ENCODE measurements at places on chromosomes 12 and 14.

- no peak for DNase-seq
Observed at GRCh38 chr14:65470404-65470880, 57.9 kb downstream of the FUT8 start.

GRCh38 chr14:61511558-61511948, 183.8 kb upstream of the HIF1A start:
- DNase-seq: peak; percentile 24

DNA sequence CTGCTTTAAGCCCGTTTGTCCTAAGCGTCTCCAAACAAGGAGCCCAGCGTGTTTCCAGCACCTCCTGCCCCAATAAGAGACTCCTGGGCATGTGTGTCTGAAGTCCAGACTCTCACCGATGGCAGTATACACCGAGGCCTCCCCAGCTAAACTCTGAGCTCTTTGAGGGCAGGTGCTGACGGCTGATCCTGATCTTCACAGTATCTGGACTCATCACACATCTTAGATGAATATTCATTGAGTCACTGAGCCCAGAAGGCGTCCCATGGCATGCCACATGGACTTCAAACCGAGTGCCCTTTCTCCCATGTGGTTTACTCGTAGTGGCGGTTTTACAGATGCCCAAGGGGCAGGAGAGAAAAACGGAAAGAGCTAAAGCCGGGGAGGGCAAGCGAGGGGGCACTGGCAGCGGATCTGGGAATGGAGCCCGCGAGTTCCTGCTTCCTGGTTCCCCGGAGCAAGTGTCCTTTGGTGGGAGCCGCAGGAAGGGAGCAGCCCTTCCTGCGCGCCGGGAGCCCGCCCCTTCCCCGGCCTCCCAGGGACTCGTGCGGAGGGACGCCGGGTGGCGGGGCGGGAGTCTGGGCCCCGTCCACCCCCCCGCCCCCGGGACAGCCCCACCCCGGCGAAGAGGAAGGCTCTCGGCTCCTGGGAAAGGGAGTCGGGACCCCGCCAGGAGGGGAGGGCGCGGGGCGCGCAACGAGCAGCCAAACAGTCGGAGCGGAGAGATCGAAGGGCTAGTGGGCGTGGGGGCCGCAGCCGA, 585 bp upstream of the TEAD4 start:
- no peak for DNase-seq

DNA sequence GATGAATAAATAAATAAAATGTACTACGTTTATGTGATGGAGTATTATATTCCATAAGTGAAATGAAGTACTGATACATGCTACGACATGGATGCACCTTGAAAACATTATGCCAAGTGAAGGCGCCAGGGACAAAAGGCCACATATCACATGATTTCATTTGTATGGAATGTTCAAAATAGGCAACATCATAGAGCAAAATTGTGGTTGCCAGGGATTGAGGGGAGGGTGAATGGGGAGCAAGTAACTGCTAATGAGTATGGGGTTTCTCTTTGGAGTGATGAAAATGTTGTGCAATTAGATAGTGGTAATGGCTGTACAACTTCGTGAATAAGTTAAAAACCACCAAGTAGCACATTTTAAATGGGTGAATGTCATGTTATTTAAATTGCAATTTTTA, 132.8 kb downstream of the SLC38A4 start:
- no peak for DNase-seq

DNA sequence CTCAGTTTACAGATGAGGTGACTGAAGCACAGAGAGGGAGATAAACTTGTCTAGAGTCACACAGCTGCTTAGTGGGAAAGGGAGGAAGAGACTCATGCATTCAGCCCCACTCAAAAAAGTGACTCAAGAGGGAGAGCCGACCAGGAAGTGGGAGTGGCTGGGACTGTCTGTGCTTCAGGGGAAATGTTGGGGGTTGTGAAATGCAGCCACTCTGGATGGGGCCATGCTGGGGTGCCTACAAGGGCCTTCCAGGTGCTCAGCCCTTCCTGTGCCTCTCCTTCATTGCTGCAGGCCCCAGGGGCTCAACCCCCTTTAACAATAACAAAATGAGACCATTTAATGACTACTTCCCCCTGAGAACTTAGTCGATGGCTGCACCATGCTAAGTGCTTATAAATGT, 41.8 kb downstream of the CACNA1C start:
- no peak for DNase-seq

- no peak for DNase-seq
Observed at GRCh38 chr14:35072226-35072625, 26.2 kb downstream of the FAM177A1 start.

DNA sequence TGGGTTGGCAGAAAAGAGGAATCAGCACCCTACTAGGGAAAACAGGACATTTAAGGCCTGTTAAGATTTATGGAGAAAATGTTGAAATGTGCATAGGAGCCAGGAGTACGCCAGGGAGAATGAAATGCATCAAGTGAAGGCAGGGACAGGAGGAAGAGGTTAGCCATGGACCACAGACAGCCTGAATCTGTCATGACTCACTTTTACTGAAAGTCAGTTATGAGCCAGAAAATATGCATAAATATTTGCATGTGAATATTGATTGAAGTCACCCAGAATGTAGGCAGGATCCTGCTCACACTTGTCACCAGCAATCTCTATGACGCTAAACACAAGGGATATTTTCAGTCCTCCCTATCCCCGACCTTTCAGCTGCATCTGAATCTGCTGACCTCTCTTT, 25.1 kb upstream of the CDK17 start:
- no peak for DNase-seq

DNA sequence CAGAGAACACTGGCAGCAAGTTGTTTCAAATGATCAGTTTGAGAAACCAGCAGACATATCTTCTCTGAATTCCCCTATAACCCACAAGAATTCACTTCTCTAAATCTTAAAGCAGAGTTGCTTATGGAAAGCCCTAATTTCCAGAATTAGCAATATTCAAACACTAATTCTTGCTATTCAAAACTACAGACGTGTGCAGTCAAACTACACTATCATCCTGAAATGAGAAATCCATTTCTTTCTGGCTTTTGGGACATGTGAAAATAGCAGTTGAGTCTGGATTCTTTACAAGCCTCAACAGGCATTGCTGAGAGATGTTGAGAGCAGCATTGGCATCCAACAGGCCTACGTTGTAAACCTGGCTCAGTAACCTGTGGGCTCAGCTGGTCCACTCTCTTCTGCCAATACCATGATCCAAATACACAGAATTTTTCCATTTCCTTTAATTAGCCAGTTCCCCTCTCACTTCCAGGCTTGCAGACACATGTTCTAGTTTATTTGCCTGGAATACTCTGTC, 74.6 kb upstream of the TMTC1 start:
- no peak for DNase-seq

DNA sequence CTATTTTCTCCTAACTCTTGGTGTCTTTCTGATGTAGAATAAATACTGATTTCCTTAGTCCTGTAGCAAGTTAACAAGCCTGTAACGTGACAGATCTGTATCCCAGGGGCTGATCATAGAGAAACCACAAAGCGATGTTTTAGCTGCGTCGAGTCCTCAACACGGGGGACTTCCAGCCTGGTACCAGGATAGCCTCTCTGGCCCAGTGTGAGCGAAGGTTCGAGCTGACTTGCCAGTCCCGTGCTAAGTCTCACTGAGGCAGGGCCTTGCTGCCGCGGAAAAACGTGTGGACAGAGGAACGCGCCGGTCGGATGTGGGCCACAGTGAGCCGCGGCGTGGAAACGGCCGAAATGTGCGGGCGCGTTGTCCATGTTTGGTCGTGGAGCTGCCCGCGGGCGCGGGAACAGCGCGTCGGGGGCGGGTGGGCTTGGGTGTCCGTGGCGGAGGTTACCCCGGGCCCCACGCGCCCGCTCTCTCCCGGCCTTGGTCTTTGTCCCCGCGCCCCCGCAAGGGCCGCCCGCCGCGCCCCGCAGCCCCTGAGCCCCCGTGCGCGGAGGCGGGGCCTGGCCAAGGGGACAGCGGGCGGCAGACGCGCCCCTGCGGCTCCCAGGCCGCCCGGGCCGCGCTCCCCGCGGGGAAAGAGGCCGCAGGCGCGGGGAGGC, 531 bp upstream of the EML1 start:
- no peak for DNase-seq

DNA sequence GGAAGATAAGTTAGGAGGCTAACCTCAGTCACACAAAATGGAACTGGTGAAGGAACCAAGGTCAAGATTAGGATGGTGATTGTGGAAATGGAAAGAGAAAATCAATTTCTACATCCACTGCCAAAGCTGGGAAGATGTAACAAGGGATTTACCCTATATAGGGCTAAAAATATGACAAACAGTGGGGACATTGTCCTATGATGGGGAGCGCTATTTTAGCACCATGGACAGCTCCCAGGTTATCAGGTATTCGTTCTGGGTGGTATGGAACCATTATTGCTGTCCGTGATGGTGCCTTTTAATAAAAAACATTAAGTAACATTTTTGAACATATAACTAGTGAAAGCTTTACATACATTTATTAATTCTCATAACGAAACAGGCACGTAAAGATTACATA, 124.0 kb downstream of the NDUFA12 start:
- DNase-seq: no peak

GRCh38 chr12:2735432-2735831, 59.3 kb upstream of the FKBP4 start:
- no peak for DNase-seq

GRCh38 chr12:82873951-82874350, 187.2 kb downstream of the TMTC2 start:
- DNase-seq: no peak

- no peak for DNase-seq
Observed at GRCh38 chr14:22448035-22448904, 140.8 kb downstream of the DAD1 start.

DNA sequence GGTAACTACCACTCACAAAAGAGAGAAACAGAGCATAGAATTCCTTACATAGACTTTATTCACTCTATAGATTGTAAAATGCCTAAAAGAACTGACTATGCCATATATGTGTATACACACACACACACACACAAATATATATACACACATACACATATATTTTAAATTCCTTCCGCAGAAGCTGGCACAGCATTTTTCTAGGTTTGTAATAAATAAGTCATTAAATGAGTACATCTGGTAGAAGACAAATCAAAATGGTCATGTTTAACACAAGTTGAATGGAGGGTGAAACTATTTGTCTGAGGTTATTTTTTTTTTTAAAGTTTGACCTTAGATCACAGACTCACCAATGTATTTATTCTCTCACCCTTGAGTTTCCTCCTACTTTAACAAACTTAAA, 58.2 kb downstream of the CCER1 start:
- DNase-seq: no peak

DNA sequence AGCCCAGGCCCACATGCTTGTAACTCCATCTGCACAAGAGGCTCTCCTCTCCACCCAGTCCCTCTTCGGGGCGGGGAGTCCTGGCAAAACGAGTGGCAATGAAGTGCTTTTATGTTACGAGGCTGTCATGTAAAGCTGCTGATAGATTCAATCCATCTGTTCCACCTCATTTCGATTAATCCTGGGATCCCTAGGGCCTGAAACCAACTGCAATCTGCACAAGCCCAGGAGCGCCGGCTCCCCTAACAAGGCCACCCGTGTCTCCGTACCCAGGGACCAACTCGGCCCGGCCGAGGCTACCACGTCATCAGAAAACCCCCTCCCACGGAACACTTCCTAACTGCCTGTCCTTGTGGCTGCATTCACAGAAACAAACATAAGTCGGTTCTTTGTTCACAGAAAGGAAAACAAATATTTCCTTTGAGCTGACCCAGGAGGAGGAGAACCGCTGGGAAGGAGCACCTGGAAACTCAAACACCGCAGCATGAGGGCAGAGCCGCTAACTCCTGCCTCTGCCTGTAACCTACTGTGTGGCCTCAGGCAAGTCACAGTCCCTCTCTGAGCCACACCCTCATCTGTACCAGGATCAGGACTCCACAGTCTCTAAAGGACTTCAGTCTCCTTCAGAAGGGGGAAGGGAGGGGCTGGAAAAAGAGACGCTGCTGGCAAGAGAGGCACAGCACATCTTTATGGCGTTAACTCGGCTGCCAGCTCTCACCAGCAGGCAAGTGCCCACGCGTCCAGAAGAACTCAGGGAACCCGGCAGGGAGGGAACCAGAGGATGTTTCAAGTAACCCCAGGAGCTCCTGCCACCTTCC, 47.8 kb downstream of the CCDC88C start:
- no peak for DNase-seq

DNA sequence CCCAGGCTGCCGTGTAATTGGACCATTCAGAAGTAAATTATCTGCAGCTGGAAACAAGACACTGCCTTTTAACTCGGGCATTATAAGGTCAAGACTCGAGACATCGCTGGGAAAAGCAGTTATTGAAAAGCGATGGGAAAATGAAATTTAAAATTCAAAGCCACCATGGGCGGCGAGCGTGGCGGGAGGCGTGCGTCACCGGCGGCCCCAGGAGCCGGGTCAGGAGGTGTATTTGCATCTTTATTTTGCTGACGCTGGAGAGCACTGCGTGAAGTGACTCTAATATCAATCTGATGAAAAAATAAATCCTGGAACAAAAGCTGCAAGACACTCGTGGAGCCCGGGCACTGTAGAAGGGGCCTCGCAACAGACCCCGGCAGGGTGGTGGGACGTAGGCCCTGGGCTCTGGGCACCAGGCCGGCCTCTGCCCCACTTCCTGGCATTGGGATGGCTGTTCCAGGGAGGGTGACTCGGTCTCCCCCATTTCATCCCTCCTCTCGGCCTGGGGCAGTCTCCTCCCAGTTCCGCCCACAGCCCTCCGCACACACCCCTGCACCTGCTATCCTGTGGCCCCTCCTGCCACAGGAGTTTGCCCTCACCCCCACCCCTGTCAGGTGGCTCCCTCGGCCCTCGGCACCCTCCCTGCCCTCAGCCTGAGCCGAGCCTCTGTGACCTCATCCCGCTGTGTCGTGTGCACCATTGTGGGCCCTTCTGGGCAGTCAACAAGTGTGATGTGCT, 196.2 kb downstream of the KIF26A start:
- no peak for DNase-seq

- no peak for DNase-seq
Observed at GRCh38 chr12:66713984-66714383, 35.1 kb upstream of the GRIP1 start.

DNA sequence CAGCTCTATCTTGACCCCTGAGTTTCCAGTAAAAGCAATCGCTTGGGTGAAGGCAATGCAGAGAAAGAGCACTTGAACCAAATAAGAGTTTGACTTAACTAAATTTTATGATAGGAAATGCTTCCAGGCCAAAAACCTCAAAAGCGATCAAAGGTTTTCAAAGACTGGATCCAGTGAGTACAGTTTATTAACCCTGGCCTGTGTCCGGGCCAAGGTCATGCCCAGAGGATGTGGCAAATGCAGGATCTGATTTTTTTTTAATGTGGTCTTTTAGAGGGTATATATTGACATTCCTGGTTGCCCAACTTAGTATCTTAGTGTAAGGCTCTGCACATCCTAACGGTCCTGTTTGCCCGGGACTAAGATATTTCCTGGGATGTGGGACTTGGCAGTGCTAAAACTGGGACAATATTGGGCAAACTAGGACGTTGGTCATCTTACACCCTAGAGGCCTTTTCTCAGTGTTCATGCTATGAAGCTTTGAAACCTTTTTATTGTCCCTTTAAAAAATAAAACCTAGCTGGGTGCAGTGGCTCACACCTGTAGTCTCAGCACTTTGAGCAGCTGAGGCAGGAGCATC, 40.1 kb upstream of the TMED10 start:
- DNase-seq: no peak

GRCh38 chr12:14261861-14262260, 103.6 kb upstream of the ATF7IP start:
- DNase-seq: no peak

All from activated naive CD4-positive, alpha-beta T cell (primary cell).